ENCODE measurements at places on chromosomes 4 and X. TPM values are rescaled to one million over a fixed set of nuclear protein-coding genes. Genes with fewer than 3 reads are reported as not detected.

DNA sequence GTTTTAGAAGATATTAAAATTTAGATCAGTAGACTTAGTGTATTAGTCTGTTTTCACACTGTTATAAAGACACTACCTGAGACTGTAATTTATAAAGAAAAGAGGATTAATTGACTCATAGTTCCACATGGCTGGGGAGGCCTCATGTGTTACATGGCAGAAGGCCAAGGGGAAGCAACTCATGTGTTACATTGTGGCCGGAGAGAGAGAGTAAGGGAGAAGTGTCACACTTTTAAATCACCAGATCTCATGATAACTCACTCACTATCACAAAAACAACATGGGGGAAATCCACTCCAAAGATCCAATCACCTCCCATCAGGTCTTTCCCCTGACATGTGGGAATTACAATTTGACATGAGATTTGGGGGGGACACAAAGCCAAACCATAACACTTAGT lies 1159.7 kb upstream of the PCDH7 start:
- no peak for DNase-seq

DNA sequence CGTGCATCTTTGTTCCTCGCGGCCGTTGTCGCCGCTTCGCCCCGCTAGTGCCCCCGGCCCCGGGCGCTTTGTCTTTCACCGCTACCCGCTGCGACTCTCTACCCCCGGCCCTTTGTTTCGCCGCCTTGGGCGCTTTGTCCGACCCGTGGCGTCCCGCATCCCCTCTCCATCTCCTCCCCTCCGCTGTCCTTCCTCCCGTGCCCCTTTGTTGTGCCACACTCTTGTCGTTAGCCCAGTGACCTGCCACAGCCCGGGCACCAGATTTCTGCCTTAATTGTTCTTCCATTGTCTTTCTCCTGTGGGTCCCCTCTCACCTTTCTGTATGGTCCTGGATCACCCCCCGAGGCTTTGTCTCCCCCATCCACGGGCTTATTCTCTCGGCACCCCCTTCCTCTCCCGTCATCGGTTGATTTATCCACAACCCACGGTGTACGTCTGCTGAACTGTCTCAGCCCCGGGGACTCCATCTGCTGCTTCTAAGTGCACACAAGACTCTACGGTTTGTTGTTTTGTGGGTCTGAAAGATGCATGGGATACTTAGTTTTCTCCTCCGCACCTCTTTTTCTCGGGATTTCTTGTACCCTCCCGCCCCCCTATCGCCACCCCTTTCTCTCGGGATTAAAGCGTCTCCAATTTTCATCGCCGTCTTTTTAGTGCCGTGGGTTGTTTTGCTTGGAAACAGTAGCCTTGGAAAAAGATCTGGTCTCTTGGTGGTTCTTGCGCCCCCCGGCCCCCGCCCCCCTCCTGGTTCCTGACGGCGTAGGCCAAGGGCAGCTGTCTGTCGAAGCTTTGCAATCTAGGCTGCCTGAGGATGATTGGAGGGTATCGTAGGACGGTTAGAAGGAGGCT lies 783 bp downstream of the RBPJ start:
- peak; percentile 53 for DNase-seq

DNA sequence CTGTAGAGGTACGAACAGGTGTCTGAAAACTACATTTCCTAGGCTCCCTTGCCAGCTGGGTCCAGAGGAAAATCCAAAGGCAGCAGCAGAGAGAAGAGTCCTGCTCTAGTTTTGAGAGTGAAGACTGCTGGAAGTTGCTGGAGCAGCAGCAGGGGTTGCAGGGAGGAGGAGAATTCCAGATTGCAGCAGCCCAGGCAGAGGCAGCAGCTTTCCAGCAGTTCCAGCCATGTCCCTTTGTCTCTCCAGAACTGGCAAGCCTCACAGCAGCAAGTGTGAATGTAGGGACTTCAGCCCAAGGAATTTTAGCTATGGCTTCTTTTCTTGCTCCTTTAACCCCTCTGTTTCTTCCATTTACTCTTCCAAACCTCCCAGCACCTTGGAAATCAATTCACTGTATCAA lies 24.1 kb upstream of the STIM2 start:
- DNase-seq = no peak

DNA sequence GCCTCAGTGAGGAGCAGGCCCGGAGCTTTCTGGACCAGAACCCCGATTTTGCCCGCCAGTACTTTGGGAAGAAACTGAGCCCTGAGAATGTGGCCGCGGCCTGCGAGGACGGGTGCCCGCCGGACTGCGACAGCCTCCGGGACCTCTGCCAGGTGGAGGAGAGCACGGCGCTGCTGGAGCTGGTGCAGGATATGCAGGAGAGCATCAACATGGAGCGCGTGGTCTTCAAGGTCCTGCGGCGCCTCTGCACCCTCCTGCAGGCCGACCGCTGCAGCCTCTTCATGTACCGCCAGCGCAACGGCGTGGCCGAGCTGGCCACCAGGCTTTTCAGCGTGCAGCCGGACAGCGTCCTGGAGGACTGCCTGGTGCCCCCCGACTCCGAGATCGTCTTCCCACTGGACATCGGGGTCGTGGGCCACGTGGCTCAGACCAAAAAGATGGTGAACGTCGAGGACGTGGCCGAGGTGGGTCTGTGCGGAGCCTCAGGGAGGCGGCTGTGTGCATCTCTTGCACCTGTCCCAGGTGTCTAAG lies 323 bp downstream of the PDE6B start:
- DNase-seq = no peak

GRCh38 chr4:3037957-3038461 lies 36.3 kb downstream of the HTT-AS start:
- DNase-seq = no peak

DNA sequence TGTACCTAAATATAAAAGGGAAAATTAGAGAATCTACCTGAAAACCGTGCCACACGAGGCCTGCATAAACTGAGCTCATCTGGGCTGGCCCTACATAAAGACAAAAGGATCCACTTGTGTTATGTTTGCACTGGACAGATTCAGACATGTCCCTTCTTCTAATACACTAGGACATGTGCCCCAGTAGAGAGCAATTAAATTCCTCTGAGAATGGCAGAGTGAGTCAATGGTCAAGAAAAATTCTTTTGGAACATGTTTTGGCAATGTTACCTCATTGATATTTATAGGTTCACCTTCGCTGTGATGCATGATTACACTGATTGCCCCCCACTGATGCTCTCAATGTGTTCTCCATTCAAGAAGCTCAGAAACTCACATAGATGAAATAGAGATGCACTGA lies 95.2 kb downstream of the MANBA start:
- no peak for DNase-seq

- DNase-seq = peak; percentile 6
Observed at GRCh38 chr4:879729-880077, 52.4 kb downstream of the GAK start.

GRCh38 chr4:142741995-142742394 lies 104.1 kb downstream of the INPP4B start:
- DNase-seq = no peak

- no peak for DNase-seq
Observed at GRCh38 chr4:106971636-106972035, 64.5 kb downstream of the DKK2 start.

DNA sequence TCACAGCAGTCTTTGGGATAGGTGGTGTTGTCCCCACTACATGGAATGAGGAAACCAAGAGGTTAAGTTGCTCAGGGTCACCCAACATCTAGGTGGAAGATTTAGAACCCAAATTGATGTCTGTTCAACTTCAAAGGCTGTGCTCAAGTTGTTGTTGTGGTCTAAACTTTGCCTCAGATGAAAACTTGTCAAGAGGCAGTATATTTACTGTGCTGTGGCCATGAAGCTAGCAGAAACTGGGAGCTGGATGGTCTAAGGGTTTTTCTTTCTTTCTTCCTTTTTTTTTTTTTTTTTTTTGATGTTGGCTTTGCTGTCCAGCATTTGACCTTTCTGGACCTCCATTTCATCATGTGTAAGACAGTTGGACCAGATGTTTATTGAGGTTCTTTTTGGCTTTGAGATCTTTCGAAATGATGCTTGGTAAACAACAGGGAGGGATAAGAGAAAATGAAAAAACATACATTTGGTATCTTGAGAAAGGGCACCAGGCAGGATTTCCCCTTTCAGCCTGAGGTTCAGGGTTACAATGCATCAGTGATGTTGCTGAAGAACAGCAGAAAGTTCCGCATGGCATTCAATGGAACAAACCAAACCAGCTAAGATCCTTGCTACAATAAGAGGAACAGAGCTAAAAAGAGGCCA lies 166.2 kb upstream of the RPS6KA3 start:
- DNase-seq = no peak

GRCh38 chr4:160202802-160203201 lies 1099.9 kb downstream of the RAPGEF2 start:
- DNase-seq = no peak

DNA sequence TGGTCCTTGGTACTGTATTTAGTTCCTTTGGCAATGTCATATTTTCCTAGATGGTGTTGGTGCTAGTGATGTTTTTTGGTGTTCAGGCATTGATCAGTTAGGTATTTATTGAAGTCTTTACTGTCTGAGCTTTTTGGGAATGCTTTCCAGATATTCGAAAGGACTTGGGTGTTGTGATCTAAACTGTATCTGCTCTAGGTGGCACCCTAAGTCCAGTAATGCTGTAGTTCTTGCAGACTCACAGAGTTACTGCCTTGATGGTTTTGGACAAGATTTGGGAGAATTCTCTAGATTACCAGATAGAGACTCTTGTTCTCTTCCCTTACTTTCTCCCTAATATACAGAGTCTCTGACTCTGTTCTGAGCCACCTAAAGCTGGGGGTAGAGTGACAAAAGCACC lies 513.6 kb upstream of the PITX2 start:
- DNase-seq = no peak

GRCh38 chr4:183798301-183799253 lies 106.5 kb upstream of the STOX2 start:
- peak; percentile 7 for DNase-seq

- DNase-seq = no peak
Observed at GRCh38 chr4:60241866-60242265, 958.3 kb upstream of the ADGRL3 start.

DNA sequence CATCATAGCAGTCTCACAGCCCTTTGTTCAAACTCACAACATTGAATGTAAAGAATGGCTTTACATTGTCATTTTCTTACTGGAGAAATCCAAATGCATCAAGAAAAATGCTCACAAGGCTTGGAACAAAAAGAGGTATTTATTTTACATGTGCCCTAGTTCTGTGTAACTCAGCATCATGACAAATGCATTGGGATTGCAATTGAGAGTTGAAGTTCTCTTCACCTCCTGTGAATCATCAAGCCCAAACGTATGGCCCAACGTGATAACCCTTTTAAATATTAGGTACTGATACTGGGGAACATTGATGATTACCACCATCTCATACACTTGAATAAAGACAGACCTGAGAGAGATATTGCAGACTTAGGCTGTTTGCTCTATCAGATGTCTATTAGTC lies 61.6 kb downstream of the GASK1B start:
- DNase-seq = no peak

DNA sequence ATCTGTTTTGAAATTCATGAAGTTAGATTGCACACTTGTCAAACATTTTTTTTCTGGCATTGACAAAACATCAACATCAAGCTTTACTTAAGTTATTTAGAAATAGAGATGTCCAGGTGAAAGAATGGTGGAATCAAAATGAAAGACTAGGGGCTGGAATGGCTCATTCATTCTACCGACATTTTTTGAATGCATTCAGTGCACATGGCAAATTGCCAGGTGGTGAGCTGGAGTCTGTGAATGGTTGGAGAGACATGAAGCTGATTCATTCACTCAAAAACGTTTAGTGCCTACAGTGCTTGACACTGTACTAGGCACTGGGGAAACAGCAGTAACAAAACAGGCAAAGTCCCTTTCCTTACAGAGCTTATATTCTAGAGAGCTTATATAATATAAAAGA lies 292.4 kb downstream of the PPP1R2C start:
- DNase-seq = no peak

- no peak for DNase-seq
Observed at GRCh38 chr4:161926033-161926828, 237.6 kb downstream of the FSTL5 start.

DNA sequence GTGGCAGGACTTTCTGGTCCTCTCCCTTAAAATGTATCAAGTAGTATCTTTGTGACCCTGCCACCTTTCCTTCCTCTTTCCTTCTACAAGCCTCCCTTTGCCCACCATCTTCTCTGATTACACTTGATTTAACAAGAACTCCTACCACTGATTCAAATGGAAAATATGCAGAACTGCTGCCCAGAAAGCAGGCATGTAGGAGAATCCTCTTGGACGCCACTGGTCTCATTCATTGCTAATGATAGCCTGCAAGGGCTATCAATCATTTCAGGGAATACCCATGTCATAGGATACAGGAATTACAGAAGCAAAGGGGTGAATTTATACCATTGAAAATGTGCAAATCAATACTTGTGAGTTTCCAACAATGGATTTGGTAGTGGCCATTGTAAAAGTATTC lies 294.6 kb upstream of the NRK start:
- no peak for DNase-seq

DNA sequence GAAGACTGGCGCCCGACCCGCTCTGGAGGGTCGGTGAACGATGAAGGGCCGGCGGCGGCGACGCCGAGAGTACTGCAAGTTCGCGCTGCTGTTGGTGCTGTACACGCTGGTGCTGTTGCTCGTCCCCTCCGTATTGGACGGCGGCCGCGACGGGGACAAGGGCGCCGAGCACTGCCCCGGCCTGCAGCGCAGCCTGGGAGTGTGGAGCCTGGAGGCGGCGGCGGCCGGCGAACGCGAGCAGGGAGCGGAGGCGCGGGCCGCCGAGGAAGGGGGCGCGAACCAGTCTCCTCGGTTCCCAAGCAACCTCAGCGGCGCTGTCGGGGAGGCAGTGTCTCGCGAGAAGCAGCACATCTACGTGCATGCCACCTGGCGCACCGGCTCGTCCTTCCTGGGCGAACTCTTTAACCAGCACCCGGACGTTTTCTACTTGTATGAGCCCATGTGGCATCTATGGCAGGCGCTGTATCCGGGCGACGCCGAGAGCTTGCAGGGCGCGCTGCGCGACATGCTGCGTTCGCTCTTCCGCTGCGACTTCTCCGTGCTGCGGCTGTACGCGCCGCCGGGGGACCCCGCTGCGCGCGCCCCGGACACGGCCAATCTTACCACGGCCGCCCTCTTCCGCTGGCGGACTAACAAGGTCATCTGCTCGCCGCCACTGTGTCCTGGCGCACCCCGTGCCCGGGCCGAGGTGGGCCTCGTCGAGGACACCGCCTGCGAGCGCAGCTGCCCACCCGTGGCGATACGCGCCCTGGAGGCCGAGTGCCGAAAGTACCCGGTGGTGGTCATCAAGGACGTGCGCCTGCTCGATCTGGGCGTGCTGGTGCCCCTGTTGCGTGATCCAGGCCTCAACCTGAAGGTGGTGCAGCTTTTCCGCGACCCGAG lies 568 bp downstream of the CHST7 start:
- DNase-seq = peak; percentile 53

GRCh38 chr4:5858020-5858769 lies 34.7 kb downstream of the CRMP1 start:
- DNase-seq = no peak

- no peak for DNase-seq
Observed at GRCh38 chr4:91497892-91498291, 805.9 kb upstream of the GRID2 start.

The PAGE2 gene
- not detected for polyA plus RNA-seq

The CT45A5 gene
- not detected for polyA plus RNA-seq

The SUV39H1 gene
- 4.1 TPM for polyA plus RNA-seq

The FGFR3 gene
- 35.7 TPM for polyA plus RNA-seq

The CYTL1 gene
- polyA plus RNA-seq = not detected

The SAGE1 gene
- polyA plus RNA-seq = not detected

The NAP1L3 gene
- polyA plus RNA-seq = 2.3 TPM

The CDS1 gene
- polyA plus RNA-seq = 24.2 TPM

The SCML2 gene
- 5.0 TPM for polyA plus RNA-seq

The HPGDS gene
- 2.5 TPM for polyA plus RNA-seq
